HTR-8/SVneo (cell line): ENCODE measurements at places on chromosomes 13 and 19.

DNA sequence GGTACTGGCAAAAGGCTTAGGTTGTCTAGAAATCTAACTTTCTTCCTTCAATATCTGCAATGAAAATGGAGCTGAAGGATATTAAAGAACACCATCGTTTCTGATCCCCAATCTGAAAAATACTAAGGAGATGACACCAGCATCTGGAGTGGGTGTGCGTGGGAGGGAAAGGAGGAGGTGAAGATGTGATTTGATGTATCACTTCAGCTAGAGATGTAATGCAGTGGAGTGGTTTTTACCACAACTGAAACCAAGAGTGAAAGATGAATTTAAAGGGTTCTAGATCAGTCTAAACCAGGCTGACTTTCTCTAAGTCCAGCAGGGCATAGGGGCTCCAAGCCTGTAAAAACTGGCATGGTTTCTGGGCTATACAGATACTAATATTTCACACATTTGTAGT is 148.4 kb downstream of the AKAP11 start:
- DNase-seq, result no peak

- no peak for DNase-seq
Measured at GRCh38 chr13:111534751-111535522, 214.5 kb downstream of the TEX29 start.

DNA sequence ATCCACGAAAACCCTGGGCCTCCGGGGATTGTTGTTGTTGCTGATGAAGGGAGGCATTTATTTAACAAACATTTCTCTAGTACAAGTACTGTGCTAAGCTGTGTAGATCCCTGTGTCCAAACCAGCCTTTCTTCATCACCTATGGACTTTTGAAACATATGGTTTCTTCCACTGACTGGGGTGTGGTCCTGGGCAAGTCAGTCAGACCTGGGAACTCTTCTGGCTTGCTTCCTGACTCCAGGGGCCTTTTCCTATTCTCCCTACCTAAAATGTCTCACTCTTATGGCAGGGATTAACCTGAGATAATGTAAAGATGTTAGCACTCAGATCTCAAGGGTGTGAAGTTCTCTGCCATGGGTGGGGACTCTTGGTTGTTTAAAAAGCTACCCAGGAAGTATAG is 46.8 kb downstream of the EFNB2 start:
- DNase-seq, result no peak

DNA sequence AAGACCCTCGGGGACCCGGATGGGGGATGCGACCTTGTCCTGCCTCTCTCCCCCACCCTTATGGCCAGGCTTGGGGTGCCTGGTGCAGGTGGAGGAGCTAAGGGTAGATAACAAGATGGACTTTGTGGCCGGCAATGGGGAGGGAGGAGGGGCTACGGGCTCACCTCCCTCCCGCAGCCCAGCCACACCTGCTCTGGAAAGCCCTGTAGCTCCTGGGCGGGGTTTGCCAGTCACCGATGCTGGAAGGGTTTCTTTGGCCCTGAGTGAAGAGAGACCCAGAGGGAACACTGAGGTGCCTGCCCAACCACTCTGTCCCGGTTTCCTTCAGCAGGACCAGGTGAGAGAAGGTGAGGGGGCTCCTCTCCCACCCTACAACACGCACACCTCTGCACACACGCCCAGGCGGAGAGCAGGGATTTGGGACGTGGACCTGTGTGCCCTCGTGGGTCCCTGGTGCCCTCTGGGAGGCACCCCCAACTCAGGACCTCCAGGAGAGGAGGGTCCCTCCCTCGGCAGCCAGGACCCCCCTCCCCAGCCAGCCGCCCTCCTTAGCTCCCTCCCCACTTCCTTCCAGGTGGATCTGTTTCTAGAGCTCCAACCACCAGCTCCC is at the start of gene FUT2:
Gene FUT2, plus strand, starts transcription at position 229 of the 610 bp plus-strand sequence. CDS start 6,986 bp downstream, outside the sequence.
- no peak for DNase-seq

DNA sequence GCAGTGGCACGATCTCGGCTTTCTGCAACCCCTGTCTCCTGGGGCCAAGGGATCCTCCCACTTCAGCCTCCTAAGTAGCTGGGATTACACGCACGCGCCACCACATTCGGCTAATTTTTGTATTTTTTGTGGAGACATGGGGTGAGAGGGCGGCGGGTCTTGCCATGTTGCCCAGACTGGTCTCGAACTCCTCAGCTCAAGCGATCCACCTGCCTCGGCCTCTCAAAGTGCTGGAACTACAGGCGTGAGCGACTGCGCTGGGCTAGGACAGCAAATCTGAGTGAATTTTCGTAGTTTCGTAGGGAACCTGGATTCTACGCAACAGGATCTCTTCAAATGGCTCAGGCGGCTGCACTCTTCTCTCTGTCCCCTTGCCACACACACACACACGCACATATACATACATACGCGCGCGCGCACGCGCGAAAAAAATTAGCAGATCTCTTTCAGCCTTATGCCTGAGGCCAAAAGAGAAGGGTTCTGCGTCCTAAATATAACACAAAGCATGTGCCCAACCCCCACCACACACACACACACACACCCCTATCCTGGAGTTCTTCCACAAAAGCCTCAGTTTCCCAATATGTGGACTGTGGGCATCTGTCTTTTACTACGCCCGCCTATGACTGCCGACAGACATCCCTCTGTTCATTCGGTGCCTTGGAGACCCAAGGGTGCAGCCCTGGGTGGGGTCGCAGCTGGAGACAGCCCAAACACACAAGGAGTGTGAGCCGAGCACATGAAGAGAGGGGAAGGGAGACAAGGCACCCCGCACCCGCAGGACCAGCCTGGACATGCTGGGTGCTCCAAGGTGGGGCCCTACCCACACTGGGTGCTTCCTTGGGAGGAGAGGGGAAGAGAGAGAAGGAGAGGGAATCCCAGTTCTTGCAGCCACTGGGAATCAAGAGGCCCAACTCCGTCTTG is 616 bp downstream of the PINLYP start:
- no peak for DNase-seq

- no peak for DNase-seq
Measured at GRCh38 chr19:37975071-37975470, 68.1 kb downstream of the SIPA1L3 start.

DNA sequence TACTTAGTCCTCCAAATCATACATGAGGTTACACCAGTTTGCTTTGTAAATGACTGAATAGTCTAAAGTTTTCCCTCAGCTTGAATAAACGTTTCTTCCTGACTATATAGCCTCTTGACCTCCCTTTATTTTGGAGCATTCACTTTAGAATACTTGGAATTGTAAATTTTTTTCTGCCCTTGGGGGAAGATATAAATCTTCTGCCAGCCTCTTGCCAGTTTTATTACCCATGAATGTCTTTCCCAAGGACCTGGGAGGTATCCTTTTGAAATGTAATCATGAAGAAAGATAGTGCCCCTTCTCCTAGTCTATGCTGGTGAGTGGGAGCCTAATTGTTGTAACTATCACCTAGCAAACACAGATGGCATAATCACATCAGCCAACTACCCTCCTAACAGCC is 2033.9 kb upstream of the PCDH20 start:
- DNase-seq, result peak; percentile 15

GRCh38 chr19:4732680-4733114 is 9.1 kb upstream of the DPP9 start:
- DNase-seq, result peak; percentile 67
